ENCODE measurements at places on chromosomes 2 and 18. TPM values are rescaled to one million over a fixed set of nuclear protein-coding genes. Genes with fewer than 3 reads are reported as not detected.

DNA sequence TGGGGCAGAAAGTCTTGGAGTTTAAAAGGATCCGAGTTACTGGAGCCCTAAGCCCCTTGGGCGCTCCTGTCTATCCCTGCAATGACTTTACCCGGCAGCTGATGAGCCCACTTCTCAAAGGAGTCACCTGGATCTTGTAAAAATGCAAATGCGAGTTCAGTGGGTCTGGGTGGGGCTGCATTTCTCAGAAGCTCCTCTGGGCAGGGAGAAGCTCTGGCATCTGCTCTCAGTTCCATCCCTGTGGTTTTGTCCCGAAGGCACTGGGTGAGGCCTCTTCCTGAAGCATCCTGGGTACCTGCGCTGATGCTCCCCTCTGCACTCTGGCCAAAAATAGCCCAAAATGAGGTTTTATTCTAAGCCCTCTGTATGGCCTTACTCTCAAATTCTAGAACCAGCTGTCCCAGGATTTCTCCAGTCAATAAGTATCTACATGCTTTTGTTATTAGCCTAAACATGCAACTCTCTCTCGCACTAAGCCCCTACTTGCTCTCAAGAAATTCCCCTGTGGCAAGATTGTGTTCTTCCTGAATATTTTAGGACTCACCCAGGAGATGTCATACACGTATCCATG, 167.8 kb upstream of the APCDD1 start:
- no peak for DNase-seq

DNA sequence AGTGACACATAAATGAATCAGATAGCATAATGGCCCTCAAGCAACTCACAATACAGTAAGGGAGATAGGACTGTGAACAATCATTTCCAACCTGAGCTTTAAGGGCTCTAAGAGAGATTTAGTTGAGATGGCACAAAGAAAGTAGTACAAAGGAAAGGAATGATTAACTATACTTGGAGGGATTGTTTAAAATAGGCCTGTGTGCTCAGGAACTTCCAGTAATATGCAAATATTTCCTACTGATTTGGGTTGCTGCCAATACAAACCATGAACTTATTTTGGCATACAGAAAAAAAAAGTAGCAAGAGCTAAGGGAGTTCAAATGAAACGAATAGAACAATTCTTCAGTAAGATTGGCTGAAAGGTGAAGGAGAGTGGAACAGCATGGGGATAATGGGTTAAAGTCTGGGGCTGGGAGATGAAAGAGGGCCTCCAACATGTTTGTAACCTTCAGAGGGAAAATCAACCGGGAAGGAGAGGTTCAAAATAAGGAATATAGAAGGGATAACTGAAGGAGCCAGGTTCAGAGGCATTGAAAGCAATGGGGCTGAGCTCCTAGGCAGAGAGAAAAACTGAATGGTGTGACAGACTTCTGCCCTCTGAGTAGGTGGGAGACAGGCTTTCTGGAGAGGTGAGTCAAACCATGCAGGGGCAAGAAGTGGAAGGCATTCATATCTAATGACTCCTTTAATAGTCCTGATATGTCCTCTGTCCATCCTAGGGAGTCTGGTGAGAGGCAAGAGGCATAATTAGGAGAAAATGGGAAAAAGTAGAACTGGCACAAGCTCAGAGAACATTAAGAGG, 83.5 kb downstream of the DNAH7 start:
- DNase-seq, result no peak

Gene SLC4A1AP
- 31.1 TPM for total RNA-seq

- DNase-seq, result no peak
Measured at GRCh38 chr2:176533505-176534193, 264.4 kb downstream of the MTX2 start.

DNA sequence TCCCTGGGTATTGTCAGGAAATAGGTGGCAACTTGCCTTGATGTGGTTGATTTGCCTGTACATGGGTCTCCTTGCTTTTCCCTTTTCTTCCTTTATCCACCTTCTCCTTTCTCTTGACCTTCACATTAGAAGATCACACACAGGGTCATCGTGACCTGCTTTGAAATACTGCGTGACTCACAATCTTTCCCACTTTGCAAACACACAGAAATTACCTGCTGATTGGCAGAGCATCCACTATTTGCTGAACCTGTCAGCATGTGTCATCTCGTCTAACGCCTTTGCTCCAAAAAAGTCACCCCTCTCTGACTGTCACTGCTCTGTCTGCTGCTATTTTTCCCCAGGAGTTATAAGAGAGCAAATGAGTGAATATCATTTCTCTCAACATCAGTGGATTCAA, 60.8 kb downstream of the MYO3B start:
- no peak for DNase-seq

- peak; percentile 79 for DNase-seq
Measured at GRCh38 chr2:207073801-207074678, 91.7 kb downstream of the KLF7 start.

Data from natural killer cell treated with Interleukin-12 subunit alpha and Interleukin-12 subunit beta and Interleukin-15 and Interleukin-18, amount 100 ng/mL, for 72 hours (primary cell).